ENCODE measurements at places on chromosomes 6 and 20.

GRCh38 chr6:142943711-142944123 is 1.3 kb downstream of the HIVEP2 start:
- no peaks in the 10 kb centered on the region for H3K36me3 ChIP-seq
- no peaks in the 10 kb centered on the region for H3K4me1 ChIP-seq
- no peak overlapping the region for H3K27ac ChIP-seq
- H3K4me3 ChIP-seq = peak overlapping the region; percentile 91

DNA sequence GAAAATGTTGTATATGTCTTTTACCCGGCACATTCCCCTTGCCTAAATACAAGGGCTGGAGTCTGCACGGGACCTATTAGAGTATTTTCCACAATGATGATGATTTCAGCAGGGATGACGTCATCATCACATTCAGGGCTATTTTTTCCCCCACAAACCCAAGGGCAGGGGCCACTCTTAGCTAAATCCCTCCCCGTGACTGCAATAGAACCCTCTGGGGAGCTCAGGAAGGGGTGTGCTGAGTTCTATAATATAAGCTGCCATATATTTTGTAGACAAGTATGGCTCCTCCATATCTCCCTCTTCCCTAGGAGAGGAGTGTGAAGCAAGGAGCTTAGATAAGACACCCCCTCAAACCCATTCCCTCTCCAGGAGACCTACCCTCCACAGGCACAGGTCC is 11.3 kb upstream of the MAPRE1 start:
- no peak overlapping the region for H3K27ac ChIP-seq
- no peaks in the 10 kb centered on the region for H3K27me3 ChIP-seq
- no peak overlapping the region for H3K4me3 ChIP-seq
- DNase-seq = no peak

DNA sequence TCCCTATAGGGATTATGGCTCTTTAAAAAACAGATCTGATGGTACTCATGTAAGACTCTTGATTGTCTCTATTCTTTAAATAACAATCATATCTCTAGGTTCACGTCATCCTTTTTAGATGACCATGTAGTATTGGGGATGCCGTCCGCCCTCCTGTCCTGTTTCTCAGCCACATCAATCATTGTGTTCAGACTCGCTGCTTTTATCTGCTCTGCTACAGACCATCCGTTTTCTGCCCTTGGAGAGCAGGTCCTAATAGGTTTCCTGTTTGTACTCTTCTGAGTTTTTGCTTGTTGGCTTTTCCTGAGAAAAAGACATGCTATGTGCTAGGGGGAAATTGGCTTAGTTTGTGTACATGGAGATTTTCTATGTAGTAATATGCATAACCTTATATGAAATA is 76.8 kb downstream of the SASH1 start:
- no peaks in the 10 kb centered on the region for H3K27me3 ChIP-seq
- no peaks in the 10 kb centered on the region for H3K36me3 ChIP-seq
- H3K4me1 ChIP-seq = no peaks in the 10 kb centered on the region

- H3K27ac ChIP-seq = no peak overlapping the region
- no peaks in the 10 kb centered on the region for H3K4me1 ChIP-seq
- DNase-seq = no peak
- H3K27me3 ChIP-seq = no peaks in the 10 kb centered on the region
These were observed 60.8 kb downstream of the WDR27 start for GRCh38 chr6:169640983-169641382.

DNA sequence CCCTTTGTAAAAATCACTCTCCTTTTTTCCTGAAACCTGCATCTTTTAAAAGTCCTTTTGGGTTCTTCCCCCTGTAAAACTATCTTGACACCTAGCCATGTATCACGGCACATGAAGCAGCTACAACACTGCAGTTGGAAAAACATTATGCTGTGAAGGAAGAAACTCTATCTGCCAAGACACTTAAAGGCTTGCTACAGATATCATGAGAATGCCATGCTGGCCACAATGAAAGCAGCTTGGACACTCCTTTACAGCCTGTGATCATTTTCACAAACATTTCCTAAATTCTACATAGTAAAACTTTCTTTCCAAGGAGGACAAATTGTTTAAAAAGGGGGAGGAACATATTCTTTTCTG is 31.8 kb downstream of the CNKSR3 start:
- H3K4me1 ChIP-seq = no peaks in the 10 kb centered on the region
- DNase-seq = no peak
- no peaks in the 10 kb centered on the region for H3K36me3 ChIP-seq
- H3K27me3 ChIP-seq = no peaks in the 10 kb centered on the region
- no peak overlapping the region for H3K27ac ChIP-seq

DNA sequence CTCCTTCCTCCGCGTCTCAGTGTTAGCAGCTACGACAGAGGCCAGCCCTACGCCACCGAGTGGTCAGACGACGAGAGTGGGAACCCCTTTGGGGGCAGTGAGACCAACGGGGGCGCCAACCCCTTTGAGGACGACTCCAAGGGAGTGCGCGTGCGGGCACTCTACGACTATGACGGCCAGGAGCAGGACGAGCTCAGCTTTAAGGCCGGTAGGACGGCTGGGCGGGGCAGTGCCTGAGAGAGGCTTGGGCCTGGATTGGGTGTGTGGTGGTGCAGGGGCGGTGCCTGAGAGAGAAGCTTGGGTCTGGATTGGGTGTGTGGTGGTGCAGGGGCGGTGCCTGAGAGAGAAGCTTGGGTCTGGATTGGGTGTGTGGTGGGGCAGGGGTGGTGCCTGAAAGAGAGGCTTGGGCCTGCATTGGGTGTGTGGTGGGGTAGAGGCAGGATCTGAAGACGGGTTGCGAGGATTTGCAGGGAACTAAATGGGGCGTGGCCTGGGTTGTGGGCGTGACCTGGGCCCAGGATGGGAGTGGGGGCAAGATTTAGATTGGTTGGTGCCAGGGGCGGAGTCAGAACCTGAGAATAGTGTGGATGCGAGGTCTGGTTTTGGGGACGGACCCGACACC is 24.4 kb downstream of the SPDEF start:
- H3K4me3 ChIP-seq = no peak overlapping the region
- no peaks in the 10 kb centered on the region for H3K27me3 ChIP-seq
- no peaks in the 10 kb centered on the region for H3K36me3 ChIP-seq
- H3K27ac ChIP-seq = no peak overlapping the region
- DNase-seq = peak; percentile 61

- DNase-seq = no peak
- H3K27ac ChIP-seq = no peak overlapping the region
- peaks cover 63% of the 10 kb centered on the region for H3K36me3 ChIP-seq
- H3K27me3 ChIP-seq = no peaks in the 10 kb centered on the region
- no peaks in the 10 kb centered on the region for H3K4me1 ChIP-seq
- H3K4me3 ChIP-seq = no peak overlapping the region
These were observed 4.8 kb downstream of the NOP56 start for GRCh38 chr20:2657241-2657640.

GRCh38 chr6:11766589-11767450 is 11.8 kb downstream of the ADTRP start:
- no peaks in the 10 kb centered on the region for H3K36me3 ChIP-seq
- no peaks in the 10 kb centered on the region for H3K27me3 ChIP-seq
- H3K27ac ChIP-seq = no peak overlapping the region
- H3K4me1 ChIP-seq = peaks cover 6% of the 10 kb centered on the region

- no peak overlapping the region for H3K27ac ChIP-seq
- no peaks in the 10 kb centered on the region for H3K27me3 ChIP-seq
- no peaks in the 10 kb centered on the region for H3K4me1 ChIP-seq
- no peaks in the 10 kb centered on the region for H3K36me3 ChIP-seq
- no peak for DNase-seq
These were observed 33.2 kb downstream of the SERPINB6 start for GRCh38 chr6:2938004-2938631.

- H3K27me3 ChIP-seq = no peaks in the 10 kb centered on the region
- 0 out of 2 replicates have a peak, but pooled peaks cover 2% of the 10 kb centered on the region for H3K36me3 ChIP-seq
- DNase-seq = no peak
- no peaks in the 10 kb centered on the region for H3K4me1 ChIP-seq
These were observed 133.7 kb downstream of the TFAP2C start for GRCh38 chr20:56762829-56763228.

DNA sequence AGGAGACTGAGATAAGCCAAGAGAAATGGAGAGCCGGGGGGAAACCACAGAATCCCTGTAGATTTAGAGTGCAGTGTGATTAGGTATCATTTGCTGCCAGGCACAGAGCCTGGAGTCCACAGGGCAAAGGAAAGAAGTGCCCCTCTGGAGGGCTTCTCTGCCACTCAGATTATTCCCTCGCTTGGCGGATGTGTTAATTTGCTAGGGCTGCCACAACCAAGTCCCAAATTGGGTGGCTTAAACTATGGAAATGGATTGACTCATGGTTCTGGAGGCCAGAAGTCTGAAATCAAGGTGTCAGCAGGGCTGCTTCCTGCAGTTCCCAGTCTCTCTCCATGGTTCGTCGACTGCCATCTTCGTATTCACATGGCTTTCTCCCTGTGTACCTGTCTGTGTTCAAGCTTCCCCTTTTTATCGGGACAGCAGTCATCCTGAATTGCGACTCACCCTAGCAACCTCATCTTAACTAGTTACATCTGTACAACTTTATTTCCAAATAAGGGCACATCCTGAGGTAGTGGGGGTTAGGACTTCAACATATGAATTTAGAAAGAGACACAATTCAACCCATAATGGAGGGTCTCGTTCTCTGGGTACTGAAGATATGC is 122.2 kb downstream of the ANKRD60 start:
- H3K27me3 ChIP-seq = no peaks in the 10 kb centered on the region
- H3K4me1 ChIP-seq = no peaks in the 10 kb centered on the region
- H3K27ac ChIP-seq = no peak overlapping the region
- no peaks in the 10 kb centered on the region for H3K36me3 ChIP-seq
- no peak overlapping the region for H3K4me3 ChIP-seq
- no peak for DNase-seq

GRCh38 chr6:3770023-3770720 is 18.7 kb upstream of the PXDC1 start:
- no peaks in the 10 kb centered on the region for H3K36me3 ChIP-seq
- no peak overlapping the region for H3K4me3 ChIP-seq
- no peak overlapping the region for H3K27ac ChIP-seq
- no peak for DNase-seq

DNA sequence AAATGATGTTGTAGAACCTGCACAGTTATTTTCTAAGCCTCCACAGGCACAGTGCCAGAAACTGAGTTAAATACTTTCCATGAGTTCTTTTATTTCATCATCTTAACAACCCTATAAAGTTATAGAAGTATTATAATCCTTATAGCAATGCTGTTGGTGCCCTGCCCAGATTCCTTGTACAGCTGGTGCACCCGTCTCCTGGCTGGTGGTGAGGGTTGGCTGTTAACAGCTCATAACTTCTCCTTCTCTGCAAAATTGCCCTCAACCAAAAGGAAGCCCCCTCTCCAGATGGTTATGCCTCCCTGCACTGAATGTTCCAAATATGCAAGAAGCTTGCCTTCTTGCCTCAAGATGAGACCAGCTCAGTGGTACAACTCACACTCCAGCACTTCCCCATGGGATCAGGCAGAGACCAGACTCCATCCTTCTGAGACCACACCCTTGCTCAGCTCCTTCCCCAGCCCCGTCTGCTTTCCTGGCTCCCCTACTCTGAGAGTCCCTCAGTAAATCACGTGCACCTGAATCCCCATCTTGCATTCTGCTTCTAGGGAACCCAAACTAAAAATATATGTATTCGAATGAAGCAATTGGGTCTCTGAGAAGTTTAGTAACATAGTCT is 304.4 kb upstream of the PLCB4 start:
- H3K36me3 ChIP-seq = no peaks in the 10 kb centered on the region
- no peaks in the 10 kb centered on the region for H3K27me3 ChIP-seq
- H3K4me1 ChIP-seq = no peaks in the 10 kb centered on the region
- no peak overlapping the region for H3K4me3 ChIP-seq

GRCh38 chr6:1143655-1144054 is 168.2 kb upstream of the FOXQ1 start:
- DNase-seq = no peak
- no peak overlapping the region for H3K4me3 ChIP-seq
- H3K4me1 ChIP-seq = no peaks in the 10 kb centered on the region
- no peaks in the 10 kb centered on the region for H3K36me3 ChIP-seq
- no peak overlapping the region for H3K27ac ChIP-seq
- no peaks in the 10 kb centered on the region for H3K27me3 ChIP-seq

GRCh38 chr6:103236923-103237322 is 1622.8 kb downstream of the HACE1 start:
- no peaks in the 10 kb centered on the region for H3K36me3 ChIP-seq
- H3K27me3 ChIP-seq = no peaks in the 10 kb centered on the region
- H3K4me3 ChIP-seq = no peak overlapping the region
- H3K4me1 ChIP-seq = no peaks in the 10 kb centered on the region
- H3K27ac ChIP-seq = no peak overlapping the region

DNA sequence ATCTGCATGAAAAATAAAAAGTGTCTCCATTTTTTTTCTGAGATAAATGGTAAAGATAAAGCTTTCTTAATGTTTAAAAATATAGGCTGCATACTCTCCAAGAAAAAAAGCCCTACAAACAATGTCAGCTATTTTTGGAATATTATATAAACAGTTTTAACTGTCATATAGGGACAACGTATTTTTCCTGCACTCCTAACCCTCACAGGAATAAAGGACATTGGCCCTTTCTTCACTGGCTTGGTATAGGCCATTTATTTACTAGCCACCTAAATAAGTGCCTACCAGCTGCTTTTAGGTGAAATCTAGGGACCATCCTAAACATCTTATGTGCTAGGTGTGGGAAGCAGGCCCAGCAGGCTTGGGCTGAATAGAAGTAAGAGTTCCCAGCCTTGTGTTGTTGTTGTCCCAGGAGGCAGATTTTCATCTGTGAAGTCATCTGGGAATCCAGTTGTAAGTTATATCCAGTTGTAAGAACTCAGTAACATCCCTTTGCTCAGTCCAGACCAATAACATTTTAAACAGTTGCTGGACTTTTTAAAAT is 21.3 kb downstream of the FOXO3 start:
- no peak overlapping the region for H3K27ac ChIP-seq
- peaks cover 3% of the 10 kb centered on the region for H3K4me1 ChIP-seq
- H3K36me3 ChIP-seq = no peaks in the 10 kb centered on the region
- no peaks in the 10 kb centered on the region for H3K27me3 ChIP-seq

- DNase-seq = no peak
- H3K4me1 ChIP-seq = no peaks in the 10 kb centered on the region
- no peak overlapping the region for H3K4me3 ChIP-seq
- H3K27ac ChIP-seq = no peak overlapping the region
These were observed 70.3 kb downstream of the TMEM242 start for GRCh38 chr6:157253017-157253416.

- H3K4me1 ChIP-seq = peaks cover 14% of the 10 kb centered on the region
- no peak overlapping the region for H3K27ac ChIP-seq
- no peaks in the 10 kb centered on the region for H3K27me3 ChIP-seq
- no peak overlapping the region for H3K4me3 ChIP-seq
- H3K36me3 ChIP-seq = no peaks in the 10 kb centered on the region
- DNase-seq = no peak
These were observed 157.1 kb downstream of the AKAP7 start for GRCh38 chr6:131292145-131292938.

DNA sequence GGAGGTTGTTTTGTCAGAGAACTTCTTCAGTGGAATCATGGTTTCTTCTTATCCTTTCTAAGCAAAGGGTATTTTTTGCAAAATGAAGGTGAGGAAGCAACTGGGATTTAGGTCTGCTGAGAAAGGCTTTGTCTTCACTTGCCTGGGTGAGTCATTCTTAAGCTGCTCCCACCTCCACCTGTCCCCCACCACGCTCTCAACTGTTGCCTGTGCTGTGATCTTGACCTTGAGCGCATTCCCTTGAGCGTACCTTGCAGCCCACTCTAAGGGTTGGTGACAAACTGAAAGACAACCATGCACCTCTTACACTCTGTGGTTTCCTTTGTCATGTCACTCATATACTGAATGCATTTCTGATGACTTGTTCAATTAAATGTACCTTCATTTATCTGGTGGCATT is 641.1 kb downstream of the RNF144B start:
- H3K36me3 ChIP-seq = no peaks in the 10 kb centered on the region
- H3K4me3 ChIP-seq = no peak overlapping the region
- H3K27me3 ChIP-seq = no peaks in the 10 kb centered on the region
- no peak for DNase-seq
- H3K27ac ChIP-seq = no peak overlapping the region

- DNase-seq = no peak
- no peak overlapping the region for H3K27ac ChIP-seq
- no peaks in the 10 kb centered on the region for H3K4me1 ChIP-seq
- H3K36me3 ChIP-seq = no peaks in the 10 kb centered on the region
- H3K27me3 ChIP-seq = no peaks in the 10 kb centered on the region
- no peak overlapping the region for H3K4me3 ChIP-seq
These were observed 125.7 kb upstream of the MTHFD1L start for GRCh38 chr6:150739711-150740349.
